ENCODE measurements at places on chromosomes 13 and 19.
A peak's percentile ranks its signal among the peaks of the same experiment; 100 is the strongest.

- peak; percentile 11 for DNase-seq
Observed at GRCh38 chr13:61084988-61085387, 330.7 kb downstream of the PCDH20 start.

- no peak for DNase-seq
Observed at GRCh38 chr13:39938596-39938995, 283.1 kb downstream of the COG6 start.

DNA sequence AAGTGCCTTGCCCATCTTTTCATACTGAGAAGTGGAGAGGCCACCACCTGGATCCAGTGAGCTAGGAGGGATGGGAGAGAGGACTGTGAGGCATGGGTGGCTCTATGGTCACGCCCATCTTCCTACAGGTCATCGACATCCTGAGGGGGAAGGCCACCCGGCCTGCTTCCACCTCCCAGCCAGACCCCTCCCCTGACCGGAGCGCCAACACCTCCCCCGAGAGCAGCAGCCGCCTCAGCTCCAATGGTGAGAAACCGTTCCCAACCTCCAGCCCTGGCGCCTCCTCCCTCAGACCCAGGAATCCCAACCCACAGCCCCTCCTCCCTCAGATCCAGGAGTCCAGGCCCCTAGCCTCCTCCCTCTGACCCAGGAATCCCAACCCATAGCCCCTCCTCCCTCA lies 10.1 kb downstream of the BCL3 start:
- no peak for DNase-seq

DNA sequence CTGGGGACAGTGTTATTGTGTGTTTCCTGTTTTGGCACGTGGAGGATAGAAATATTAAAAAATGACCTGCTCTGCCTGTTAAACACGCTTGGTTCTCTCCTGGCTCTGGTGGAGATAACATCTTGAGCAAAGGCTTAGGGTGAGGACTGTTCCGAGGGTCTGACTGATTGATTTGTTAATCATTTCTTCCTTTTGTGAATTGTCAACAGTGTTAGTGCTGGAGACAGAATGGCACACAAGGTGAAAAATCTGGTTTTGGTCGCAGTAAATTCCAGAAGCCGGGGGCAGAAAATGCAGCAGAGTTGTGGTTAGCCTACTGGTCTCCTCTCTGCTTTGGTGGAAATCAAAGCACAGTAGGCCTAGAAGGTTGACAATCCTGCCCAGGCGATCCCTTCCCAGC lies 163.6 kb downstream of the FGF9 start:
- no peak for DNase-seq

- peak; percentile 74 for DNase-seq
Observed at GRCh38 chr19:49014123-49014869, 2.6 kb downstream of the LHB start.

- peak; percentile 72 for DNase-seq
Observed at GRCh38 chr13:25286308-25286968, 850 bp downstream of the MTMR6 start.
